ENCODE measurements at places on chromosomes 11 and 22. TPM values are rescaled to one million over a fixed set of nuclear protein-coding genes. Genes with fewer than 3 reads are reported as not detected.

Gene PKNOX2
- total RNA-seq: not detected

Gene DUSP8
- 0.13 TPM for total RNA-seq

Gene MAJIN
- not detected for total RNA-seq

Gene OR5A1
- total RNA-seq: not detected

Gene C11orf86
- total RNA-seq: not detected

Gene OR8G1
- total RNA-seq: not detected

Gene ZNRF3
- total RNA-seq: 1.3 TPM

Gene MS4A3
- not detected for total RNA-seq

Gene CLNS1A
- total RNA-seq: 99.9 TPM

Gene APOL1
- total RNA-seq: 38.2 TPM

Gene SAA4
- total RNA-seq: not detected

Gene DGCR6L
- 56.3 TPM for total RNA-seq

Gene VSIG10L2
- not detected for total RNA-seq

Gene RIMBP3C
- total RNA-seq: 0.34 TPM

Gene ZNF143
- 31.4 TPM for total RNA-seq

Gene NLRP14
- total RNA-seq: 0.08 TPM

Gene HEPN1
- not detected for total RNA-seq

Gene TMA7B
- 8.6 TPM for total RNA-seq

Gene NPAS4
- 0.34 TPM for total RNA-seq

Gene VWA5A
- total RNA-seq: 3.8 TPM

Gene LRP4
- not detected for total RNA-seq

Gene OLFML1
- not detected for total RNA-seq

Gene CASP5
- not detected for total RNA-seq

Gene PHOX2A
- total RNA-seq: not detected

Gene CDC42EP1
- 0.13 TPM for total RNA-seq

Gene NRXN2
- total RNA-seq: 0.34 TPM
